ENCODE measurements at places on chromosomes 7 and 10.

GRCh38 chr10:125502276-125502675 lies 180.7 kb downstream of the TEX36 start:
- no peak for DNase-seq

GRCh38 chr7:25456467-25457171 lies 228.3 kb upstream of the NPVF start:
- DNase-seq: no peak

GRCh38 chr7:157750291-157750690 lies 413.5 kb downstream of the DNAJB6 start:
- no peak for DNase-seq

DNA sequence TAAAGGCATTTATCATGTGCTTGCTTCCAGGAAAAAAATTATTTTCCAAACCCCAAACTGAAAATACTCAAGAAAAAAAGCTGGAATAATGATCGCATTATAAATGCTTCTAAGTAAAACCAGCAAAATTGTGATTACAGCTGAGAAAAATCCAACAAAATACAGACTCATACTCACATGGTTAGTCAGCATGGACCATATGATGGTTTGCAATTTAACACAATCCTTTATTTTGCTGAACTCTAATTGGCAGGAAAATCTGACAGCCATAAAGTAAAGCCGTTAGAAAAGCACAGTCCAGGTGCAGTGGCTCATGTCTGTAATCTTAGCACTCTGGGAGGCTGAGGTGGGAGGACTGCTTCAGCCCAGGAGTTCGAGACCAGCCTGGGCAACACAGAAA lies 59.6 kb downstream of the BRI3 start:
- DNase-seq: no peak

GRCh38 chr7:128954150-128954549 lies 16.4 kb downstream of the IRF5 start:
- no peak for DNase-seq

- DNase-seq: no peak
These were observed 23.7 kb downstream of the SLC29A3 start for GRCh38 chr10:71342573-71343391.

DNA sequence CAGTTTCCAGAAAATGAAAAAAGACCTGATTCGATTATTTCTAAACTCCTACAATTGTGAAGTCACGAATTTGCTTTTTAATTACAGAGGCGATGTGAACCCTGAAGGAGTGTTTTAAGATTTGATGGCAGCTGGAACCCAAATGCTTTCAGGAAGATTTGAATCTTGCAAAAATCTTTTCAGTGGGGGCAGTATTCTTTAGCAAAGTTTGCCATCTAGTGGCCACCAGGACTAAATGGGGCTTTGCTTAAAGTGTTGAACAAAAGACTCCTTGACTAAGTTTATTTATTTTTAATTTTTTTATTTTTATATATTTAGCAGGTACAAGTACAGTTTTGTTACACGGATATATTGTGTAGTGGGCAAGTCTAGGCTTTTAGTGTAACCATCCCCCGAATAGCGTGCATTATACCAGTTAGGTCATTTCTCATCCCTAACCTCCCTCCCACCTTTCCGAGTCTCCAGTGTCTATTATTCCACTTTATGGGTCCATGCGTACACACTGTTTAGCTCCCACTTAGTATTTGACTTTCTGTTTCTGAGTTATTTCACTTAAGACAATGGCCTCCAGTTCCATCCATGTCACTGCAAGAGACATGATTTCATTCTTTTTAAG lies 98.8 kb downstream of the CACNB2 start:
- DNase-seq: no peak
